Erythroblast (primary cell): ENCODE measurements at places on chromosomes 12 and 14.
A peak's percentile ranks its signal among the peaks of the same experiment; 100 is the strongest.

DNA sequence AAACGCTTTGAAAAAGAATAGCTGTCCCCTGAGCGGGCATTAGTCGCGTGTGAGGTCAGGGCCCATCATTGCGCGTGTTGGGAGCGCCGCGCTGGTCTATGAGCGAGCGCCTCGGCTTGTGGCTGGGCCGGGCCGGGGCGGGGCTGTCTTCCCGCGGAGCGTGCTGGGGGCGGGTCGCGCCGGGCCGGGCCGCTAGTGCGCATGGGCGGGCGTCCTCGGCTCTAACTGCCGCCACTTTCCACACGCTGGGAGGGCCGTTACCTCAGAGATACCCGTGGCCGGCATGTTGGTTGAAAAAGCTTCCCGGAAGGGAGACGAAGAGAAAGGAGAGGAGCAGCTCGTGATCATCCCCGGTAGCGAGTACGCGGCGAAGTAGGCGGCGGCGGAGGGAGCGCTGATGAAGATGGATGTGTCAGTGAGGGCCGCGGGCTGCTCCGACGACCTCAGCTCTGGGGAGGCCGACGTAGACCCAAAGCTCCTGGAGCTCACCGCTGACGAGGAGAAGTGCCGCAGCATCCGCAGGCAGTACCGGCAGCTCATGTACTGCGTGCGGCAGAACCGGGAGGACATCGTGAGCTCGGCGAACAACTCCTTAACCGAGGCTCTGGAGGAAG, at the start of gene EID3:
Gene EID3 (plus strand): TSS at position 202 of the 614 bp plus-strand sequence. CDS start 196 bp downstream, at position 398.
- DNase-seq, result peak; percentile 88

DNA sequence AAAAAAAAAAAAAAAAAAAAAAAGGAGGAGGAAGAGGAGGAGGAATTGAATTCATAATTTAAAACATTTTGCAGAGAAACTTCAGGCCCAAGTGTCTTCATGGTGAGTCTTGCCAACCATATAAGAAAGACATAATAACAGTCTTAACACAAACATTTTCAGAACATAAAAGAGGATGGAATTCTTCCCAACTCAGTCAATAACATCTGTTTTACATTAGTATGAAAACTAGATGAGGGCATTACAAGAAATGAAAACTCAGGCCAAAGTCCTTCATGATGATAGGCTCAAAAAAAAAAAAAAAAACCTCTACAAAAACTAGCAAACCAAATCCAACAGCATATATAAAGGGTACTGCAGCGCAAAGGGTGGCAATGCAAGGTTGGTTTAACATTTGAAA, 151.6 kb downstream of the FOXA1 start:
- DNase-seq, result no peak

- no peak for DNase-seq
These were observed 39.3 kb downstream of the FIGNL2 start for GRCh38 chr12:51809193-51809592.

DNA sequence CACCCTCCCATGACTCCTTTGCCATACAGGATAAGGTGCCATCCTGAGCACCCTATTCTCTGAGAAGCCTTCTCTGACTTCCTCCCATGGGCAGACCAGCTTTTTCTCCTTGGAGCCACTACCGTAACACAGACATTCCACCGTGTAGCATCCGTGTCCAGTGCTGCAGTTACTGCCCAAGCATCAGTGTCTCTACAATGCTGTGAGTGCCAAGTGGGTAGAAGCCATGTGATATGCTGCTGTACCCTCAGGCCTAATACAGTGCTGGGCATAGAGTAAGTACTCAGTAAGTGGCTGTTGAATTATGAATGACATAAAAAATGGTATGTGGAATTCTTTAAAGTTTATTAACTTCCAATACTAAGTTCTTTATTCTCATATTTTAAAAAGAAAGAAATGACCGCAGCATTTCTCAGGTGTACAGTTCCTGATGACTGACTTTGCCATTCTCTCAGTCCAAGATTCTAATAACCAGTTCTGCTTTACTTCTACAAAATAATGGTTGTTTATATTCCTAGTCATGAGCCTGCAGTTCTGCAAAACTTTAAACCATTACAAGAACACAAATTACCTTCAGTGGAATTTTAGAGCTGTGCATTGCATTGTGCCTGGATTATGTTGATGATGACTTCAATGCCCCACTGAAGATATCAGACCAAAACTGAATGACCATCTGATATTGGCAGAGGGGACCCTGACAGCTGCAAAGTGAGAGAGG, 118.7 kb downstream of the RPAP3 start:
- no peak for DNase-seq

GRCh38 chr14:37864861-37865718, 269.7 kb downstream of the TTC6 start:
- no peak for DNase-seq

- no peak for DNase-seq
These were observed 436.3 kb downstream of the DPF3 start for GRCh38 chr14:72457641-72458040.
